NCI-H187 (cell line): ENCODE measurements at places on chromosomes 4 and X.

GRCh38 chr4:175946472-175947116 lies 119.0 kb upstream of the WDR17 start:
- DNase-seq = no peak

GRCh38 chr4:140680686-140681085 lies 75.5 kb downstream of the TBC1D9 start:
- DNase-seq = no peak

DNA sequence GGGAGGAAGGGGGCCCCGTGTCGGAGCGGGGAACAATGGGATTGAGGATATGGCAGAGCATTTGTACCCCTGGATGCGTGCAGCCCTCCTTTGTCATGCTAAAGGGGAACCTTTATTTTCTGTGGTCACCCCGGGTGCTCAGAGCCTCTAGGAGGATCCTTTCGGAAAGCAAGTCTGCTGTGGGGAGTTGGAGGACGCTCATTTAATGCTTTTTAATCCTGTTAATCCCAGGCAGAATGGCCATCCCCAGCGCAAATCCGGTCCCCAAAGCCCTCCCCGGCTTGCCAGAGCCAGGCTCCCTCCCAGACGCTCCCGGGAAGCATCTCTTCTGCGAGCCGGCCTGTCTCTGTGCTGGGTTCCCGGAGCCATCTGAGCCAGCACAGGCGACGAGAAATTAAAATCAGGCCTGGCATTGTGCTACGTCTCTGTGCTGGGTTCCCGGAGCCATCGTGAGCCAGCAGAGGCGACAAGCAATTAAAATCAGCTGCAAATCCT lies 113.2 kb upstream of the PPP2R3B start:
- DNase-seq = no peak

GRCh38 chr4:88185906-88186305 lies 27.5 kb upstream of the ABCG2 start:
- no peak for DNase-seq

GRCh38 chr4:107423677-107424405 lies 296.2 kb downstream of the PAPSS1 start:
- DNase-seq = no peak

DNA sequence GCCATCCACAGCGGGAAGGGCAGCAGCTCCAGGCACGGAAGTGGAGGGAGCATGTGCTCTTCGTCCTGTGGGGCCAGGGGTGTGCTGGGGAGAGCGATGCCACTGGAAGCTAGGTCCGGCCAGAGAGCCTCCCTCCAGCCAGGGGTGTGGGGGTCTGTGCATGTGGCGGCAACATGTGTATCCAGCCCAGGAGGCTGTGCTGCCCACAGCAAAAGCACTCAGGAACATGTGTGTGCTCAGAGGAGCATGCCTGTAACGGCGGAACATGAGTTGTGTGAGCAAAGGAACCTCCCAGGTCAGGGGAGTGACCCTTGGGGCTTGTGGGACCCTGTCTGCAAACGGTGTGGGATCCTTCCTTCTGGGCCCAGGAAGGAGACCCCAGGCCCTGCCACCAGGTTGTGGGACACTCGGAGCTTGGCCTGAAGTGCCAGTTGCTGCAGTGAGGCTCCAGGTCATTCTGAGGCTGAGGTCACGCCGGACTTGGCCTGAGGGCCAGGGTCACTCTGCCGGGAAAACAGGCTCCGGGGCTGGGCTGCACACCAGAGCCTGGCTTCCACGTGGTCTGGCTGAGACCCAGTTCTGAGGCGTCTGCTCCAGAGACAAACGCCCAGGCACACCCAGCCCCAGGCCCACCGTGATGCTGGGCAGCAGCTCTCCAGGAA lies 37.2 kb downstream of the CPLX1 start:
- DNase-seq = no peak

- DNase-seq = no peak
These were observed 717.9 kb downstream of the ARAP2 start for GRCh38 chr4:35526456-35526855.

DNA sequence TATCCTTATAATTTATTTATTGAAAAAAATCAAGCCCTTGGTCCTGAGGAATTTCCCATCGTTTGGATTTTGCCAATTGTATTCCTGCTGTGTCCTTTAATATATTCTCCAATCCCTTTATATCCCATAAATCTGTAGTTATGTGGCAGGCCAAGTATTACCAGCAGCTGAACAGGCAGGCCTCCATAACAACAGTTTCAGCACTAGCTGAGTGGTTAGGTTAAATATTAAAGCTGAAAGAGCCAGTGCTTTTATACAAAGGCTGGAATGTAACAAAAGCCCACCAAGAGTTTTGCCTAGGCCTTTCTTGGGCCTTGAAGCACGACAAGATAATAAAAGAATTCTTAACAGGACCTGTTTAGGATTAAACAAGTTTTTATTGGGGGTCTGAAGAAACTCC lies 366.6 kb upstream of the GALNT7 start:
- no peak for DNase-seq

GRCh38 chr4:123312951-123313592 lies 83.5 kb upstream of the SPRY1 start:
- DNase-seq = no peak
